ENCODE measurements at places on chromosomes 7 and 10.

DNA sequence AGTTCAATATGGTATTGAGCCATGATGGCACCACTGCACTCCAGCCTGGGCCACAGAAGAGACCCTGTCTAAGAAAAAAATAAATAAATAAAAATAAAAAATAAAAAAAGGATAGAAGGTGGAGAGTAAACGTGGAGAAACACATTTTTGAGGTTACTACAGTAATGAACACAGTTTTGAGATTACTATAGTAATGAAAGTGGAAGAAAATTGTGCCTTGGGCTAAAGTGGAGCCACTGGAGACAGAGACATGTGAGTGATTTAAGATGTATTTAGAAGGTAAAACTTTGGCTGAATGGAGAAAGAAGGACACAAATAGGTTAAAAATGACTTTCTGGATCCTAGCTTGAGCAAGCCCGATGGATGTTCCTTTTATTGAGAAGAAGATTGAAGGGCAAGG is 76.8 kb downstream of the HGF start:
- no peak for DNase-seq

GRCh38 chr10:123103944-123104343 is 31.8 kb upstream of the HMX3 start:
- DNase-seq: no peak

- DNase-seq: no peak
These were observed 94.4 kb upstream of the SFMBT2 start for GRCh38 chr10:7505196-7505595.

DNA sequence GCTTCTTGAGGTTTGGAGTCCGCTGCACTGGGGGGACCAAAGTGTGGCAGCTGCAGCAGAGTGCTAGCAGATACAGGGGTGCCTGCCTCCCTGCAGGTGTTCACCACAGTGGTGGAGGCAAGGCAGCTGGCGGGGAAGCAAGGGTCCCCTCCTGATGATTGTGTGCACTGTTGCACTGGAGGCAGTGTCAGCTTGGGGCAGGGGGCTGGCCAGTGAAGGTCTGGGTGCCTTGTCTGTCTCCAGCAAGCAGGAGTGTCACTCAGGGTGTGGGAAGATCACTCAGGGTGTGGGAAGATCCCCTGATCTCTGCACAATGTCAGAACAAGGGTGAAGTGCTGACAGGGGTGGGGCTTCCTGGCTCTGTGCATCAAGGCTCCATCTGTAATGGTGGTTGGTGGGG is 36.3 kb upstream of the PPP1R3A start:
- DNase-seq: no peak

GRCh38 chr7:133419041-133419440 is 166.2 kb downstream of the EXOC4 start:
- no peak for DNase-seq

GRCh38 chr7:150368884-150369747 is 494 bp downstream of the REPIN1 start:
- DNase-seq: no peak

DNA sequence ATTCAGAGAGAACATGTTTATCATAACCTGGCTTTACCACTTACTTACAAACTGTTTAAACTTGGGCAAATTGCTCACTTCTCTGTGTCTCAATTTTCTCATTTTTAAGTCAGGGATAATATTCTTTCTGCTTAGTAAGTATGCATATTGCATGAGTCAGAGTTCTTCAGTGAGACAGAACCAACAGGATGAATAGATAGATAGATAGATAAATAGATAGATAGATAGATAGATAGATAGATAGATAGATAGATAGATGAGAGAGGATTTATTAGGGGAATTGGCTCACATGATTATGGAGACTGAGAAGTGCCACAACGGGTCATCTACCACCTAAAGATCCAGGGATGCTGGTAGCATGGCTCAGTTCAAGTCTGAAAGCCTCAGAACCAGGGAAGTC is 15.7 kb upstream of the SMIM30 start:
- no peak for DNase-seq

GRCh38 chr7:39623047-39623731 is at the start of gene RALA:
Gene RALA, plus strand, starts transcription at chr7:39623572. Its CDS starts 63,096 bp downstream, at chr7:39686668.
- DNase-seq: peak; percentile 83

GRCh38 chr7:16233517-16233916 is 187.8 kb downstream of the CRPPA start:
- DNase-seq: no peak

- no peak for DNase-seq
These were observed 243.6 kb upstream of the GRB10 start for GRCh38 chr7:51026341-51026740.

DNA sequence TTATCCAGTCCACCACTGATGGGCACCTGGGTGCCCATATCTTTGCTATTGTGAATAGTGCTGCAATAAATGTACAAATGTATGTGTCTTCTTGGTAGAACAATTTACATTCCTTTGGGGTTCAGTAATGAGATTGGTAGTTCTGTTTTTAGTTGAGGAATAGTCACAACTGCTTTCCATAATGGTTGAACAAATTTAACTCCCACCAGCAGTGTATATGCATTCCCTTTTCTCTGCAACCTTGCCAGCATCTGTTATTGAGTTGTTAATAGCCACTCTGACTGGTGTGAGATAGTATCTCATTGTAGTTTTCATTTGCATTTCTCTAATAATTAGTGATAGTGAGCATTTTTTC is 27.8 kb downstream of the COA1 start:
- DNase-seq: no peak

GRCh38 chr7:41886901-41887311 is 184.0 kb upstream of the INHBA start:
- no peak for DNase-seq

DNA sequence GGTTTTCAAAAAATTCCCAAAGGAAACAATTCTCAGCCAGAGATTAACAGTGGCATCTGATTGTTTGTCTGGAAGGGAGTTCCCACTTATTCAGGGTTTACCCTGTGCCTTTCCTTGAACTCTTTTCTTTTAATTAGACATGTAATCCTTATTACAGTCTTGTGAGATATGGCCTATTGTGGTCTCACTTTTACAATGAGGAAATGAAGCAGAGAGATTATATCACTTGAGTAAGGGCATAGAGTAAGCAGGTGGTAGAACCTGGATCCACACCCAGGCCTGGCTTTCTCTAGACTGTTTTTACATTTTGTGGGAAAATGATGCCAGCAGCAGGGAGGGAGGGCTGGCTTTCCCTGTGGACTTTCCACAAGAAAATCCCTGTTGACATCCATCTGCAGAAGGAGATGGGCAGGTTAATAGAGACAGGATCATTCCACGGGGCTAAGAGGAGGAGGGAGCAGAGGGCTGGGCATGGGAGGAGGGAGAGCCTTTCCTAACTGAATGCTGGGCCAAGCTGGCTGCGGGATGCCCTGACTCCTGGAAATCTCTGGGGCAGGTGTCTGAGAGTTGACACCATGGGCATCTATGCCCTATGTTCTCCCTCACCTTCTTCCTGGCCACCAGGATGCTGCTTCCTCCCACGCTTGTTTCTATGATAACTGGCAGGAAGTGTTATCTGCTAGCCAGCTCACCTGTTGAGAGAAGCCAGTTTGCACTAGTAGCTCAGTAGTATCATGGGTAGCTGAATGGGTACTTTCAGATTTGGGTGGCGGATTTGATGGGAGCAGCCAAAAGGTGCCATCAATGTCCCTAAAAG is 28.7 kb upstream of the ARHGAP22 start:
- DNase-seq: no peak

GRCh38 chr7:112399501-112399900 is 50.8 kb upstream of the IFRD1 start:
- no peak for DNase-seq

GRCh38 chr10:119784340-119785067 is 58.7 kb downstream of the INPP5F start:
- no peak for DNase-seq

- no peak for DNase-seq
These were observed 113.8 kb upstream of the SGCE start for GRCh38 chr7:94769724-94770123.

- DNase-seq: no peak
These were observed 8.2 kb upstream of the CLDN4 start for GRCh38 chr7:73822319-73823173.

- no peak for DNase-seq
These were observed 119.5 kb downstream of the CCSER2 start for GRCh38 chr10:84447701-84448400.

DNA sequence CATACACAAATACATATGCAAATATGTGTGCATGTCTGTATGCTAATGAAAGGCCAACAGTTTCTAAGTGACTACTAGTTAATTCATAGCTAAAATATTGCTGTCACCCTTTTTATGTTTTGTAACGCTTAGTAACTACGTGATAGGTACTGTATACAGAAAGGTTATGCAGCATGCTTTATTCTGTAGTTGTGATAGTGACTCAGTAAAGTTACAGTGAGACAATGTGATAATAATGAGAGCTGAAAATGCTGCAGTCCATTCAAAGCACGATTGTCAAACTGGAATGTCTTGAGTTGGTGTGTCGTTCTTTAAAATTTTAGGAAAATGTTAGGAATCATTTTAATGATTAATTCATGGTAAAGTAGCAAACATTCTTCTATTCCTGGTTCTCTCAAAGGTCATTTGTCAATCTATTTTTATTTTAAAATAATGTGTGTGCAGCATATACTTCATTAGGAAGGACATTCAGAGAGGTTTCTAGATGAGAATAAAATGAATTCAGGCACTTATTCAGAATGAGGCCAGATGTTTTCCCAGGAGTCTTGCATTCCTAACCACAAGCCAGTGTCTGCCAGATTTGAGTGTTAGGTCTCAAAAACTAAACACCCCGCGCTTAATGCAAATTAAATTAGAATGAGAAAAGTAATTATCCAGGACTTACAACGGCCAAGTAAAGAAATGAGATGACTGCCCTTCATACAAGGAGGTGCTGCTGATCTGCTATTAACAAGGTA is 408.8 kb upstream of the FZD8 start:
- DNase-seq: no peak

- no peak for DNase-seq
These were observed 68.6 kb downstream of the NSUN6 start for GRCh38 chr10:18582803-18583202.

DNA sequence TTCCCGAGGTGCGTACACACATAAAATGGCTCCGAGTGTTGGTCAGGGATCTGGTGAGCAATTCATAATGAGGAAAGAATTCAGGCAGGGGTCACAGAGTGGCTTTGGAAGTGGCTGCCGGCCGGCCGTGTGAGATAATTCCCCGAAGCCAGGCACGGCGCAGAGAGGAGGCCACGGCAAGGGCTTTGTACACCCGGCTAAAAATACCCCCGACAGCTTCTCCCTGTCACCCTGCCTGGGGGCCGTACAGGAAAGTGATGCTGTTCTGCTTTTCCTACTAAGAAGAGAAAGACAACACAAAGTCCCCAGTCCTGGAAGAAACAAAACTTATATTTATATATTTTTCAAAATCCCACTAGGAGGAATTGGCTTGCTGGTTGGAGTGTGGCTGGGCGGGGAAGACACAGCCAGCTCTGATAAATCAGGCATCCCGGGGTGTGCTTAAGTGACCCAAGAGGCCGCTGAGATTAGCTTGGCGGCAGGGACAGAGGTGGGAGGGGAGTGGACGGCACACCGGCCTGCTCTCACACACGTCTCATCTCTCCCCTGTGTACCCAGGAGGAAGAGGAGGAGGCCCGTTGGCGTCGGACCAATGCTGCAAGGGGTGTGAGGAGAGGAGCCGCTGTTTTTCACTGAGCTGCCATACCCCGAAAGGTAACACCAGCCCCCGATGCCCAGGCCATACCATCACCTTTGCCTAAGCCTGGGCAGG is 70.5 kb downstream of the ZMIZ1 start:
- no peak for DNase-seq

DNA sequence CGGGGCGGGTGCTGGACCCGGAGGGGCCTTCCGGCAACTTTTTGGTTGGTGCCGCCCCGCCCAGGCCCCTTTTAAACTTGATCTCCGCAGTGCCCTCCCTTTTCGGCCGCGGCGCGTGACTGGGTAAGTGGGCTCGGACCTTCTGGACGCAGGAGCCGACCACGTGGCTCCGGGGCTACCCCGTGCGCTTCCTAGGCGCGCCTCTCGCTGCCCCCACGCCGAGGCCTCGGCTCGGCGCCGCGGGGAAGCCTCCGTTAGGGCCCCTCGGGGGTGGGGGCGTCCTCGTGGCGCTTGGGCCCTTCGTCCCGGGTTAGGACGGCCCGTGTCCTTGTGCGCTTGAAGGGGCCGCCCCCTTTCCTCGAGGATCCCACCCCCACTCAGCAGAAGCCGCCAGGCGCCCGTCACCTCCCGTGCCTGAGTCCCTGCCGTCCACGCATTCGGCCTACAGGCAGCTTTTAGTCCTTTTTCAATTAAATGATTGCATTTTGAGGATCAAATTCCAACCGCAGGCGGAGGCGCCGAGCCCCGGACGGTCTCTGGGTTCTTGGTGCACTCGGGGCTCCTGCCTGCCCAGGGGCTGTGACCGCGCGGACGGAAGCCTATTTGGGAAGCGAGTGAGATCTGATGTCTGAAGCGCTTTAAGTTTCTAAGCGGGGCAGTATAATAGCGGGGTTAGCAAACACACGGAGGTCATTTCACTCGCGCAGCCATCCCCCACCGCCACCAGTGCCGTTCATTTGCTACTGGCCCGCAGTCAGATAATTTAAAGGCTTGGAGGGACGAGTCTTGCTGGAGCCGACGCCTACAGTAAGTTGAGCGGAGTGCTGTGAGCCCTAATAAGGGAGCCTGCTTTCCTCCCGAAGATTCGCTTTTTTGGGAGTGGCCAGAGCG is 31.8 kb upstream of the TOMM7 start:
- peak; percentile 29 for DNase-seq

- no peak for DNase-seq
These were observed 83.7 kb upstream of the DUSP5 start for GRCh38 chr10:110413903-110414547.

DNA sequence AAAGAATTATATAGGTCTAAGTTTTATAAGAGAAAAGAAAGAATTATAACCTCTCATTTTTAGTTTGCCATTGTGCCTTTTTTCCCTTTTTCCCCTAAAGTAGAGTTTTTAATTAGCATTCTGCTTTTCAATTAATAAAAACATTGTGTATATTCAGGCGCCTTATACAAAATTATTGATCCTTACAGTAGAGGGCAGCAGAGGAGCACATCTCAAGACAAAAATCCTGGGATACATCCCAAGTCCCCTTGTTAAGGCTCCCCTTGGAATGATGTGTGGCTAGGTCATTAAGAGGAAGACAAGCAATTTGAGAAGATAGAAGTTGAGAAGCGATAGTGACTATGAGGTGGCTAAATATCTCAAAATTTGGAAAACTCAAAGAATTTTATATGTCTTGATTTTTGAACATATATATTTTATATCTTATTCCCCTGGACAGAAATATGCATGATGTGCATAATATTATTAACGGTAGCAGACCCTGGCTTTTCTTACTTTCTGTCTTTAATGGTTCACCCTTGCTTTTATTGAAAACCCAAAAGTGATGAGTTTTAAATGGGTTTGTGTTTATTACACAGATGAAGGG is 19.1 kb upstream of the TPK1 start:
- DNase-seq: peak; percentile 7

DNA sequence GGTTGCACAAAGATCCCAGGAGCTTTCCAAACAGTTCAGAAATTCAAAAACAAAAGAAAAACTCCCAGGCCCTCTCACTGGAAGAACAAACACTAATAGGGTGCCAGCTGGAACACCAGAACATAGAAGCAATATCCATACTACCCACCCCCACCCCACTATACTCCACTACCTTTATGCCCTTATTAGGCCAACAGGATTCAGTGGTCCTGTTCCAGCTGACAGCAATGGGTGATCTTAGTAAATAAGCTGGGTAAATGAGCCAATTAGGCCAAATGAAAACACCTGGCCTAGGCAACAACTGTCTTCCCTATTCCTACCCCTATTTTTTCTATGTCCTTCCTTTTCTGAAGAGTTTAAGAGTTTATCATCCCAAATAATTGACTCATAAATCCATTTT is 11.7 kb downstream of the NOC3L start:
- DNase-seq: no peak

- no peak for DNase-seq
These were observed 25.3 kb upstream of the WNT2 start for GRCh38 chr7:117347962-117348672.

Data from NCI-H1436 (cell line).